ENCODE measurements at places on chromosomes 7 and 10.

DNA sequence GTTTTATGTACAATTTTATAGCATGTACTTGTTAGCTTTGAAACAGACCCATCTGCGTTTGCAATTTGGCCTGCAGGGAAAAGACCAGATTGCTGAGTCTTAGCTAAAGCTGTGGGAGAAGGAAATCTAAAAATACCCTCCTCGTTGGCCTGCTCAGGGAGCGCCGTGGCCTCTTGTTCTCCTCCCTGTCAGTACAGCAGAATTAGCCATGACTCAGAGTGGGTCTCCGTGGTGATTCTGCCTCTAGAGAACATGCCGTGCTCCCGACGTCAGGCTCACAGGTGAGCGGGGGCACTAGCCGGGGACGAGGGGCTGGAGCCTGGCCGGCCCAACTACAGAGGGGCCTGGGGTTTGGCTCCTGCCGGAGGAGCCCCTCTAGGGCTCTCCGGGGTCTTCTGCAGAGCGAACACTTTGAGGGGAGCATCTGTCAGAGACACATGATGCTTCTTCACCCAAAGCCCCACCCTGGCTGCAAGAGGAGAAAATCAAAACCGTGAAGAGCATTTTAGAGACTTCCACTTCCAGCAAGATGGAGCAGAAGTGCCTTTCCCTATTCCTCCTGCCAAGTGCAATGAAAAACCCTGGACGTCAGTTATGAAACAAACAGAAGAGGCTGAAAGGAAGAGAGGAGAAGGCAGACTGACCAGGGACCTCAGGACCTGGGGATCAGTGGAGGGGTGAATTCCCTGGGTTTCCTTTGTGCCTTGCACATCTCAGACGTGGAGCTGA, 98.9 kb downstream of the LHPP start:
- H3K27ac ChIP-seq = no peak overlapping the region
- no peak overlapping the region for H3K4me3 ChIP-seq
- H3K4me1 ChIP-seq = no peaks in the 10 kb centered on the region
- no peaks in the 10 kb centered on the region for H3K27me3 ChIP-seq
- H3K36me3 ChIP-seq = no peaks in the 10 kb centered on the region
- DNase-seq = no peak

DNA sequence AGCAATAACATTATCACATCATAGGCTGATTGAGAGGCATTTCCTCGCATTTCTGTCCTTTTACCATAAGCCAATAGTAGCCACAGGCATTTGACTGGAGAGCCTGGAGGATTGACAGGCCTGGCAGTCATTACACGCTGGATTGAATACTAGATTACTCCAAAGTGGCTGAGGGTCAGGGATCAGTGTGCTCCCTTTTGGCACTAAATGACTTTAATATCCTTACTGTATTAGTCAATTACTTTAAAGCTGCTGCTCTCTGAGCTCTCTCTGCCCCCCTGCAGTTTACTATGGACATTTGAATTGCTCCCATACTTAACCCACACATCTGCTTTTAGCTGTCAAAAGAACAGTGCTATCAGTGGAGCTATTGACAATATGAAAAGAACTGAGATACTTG, 302.0 kb downstream of the TFEC start:
- no peaks in the 10 kb centered on the region for H3K27me3 ChIP-seq
- no peak overlapping the region for H3K27ac ChIP-seq
- DNase-seq = no peak
- no peaks in the 10 kb centered on the region for H3K36me3 ChIP-seq
- no peak overlapping the region for H3K4me3 ChIP-seq

GRCh38 chr10:121687095-121687813, 89.0 kb upstream of the FGFR2 start:
- no peak for DNase-seq
- H3K36me3 ChIP-seq = no peaks in the 10 kb centered on the region
- H3K4me1 ChIP-seq = no peaks in the 10 kb centered on the region
- H3K27ac ChIP-seq = no peak overlapping the region
- no peak overlapping the region for H3K4me3 ChIP-seq

- peaks cover 13% of the 10 kb centered on the region for H3K36me3 ChIP-seq
- H3K27me3 ChIP-seq = peaks cover 8% of the 10 kb centered on the region
- H3K27ac ChIP-seq = no peak overlapping the region
- no peak for DNase-seq
- no peak overlapping the region for H3K4me3 ChIP-seq
These were observed 105.7 kb upstream of the INSIG1 start for GRCh38 chr7:155191901-155192478.
